ENCODE measurements at places on chromosomes 5 and 9.

- DNase-seq = peak; percentile 88
Measured at GRCh38 chr5:5270958-5271785, 131.0 kb downstream of the ADAMTS16 start.

DNA sequence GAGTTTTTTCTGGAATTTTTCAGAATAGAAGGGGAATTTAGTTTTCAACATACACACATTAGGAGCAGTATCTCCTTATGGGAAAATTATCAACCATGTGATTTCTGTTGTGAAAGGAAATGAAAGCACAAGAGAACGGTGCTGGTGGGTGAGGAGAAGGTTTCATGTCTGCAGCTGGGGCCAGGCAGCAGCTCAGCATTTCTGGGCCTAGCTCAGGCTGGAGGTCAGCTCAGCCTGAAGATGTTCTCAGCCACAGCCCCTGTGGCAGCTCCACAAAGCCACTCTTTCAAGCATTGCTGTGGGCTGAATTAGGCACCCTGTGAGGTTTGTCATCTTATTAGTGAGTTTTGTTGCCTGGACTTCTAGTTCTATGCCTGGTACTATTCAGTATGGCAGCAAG is 90.3 kb downstream of the DIRAS2 start:
- DNase-seq = no peak

GRCh38 chr5:163585206-163585605 is 79.8 kb downstream of the MAT2B start:
- peak; percentile 89 for DNase-seq

DNA sequence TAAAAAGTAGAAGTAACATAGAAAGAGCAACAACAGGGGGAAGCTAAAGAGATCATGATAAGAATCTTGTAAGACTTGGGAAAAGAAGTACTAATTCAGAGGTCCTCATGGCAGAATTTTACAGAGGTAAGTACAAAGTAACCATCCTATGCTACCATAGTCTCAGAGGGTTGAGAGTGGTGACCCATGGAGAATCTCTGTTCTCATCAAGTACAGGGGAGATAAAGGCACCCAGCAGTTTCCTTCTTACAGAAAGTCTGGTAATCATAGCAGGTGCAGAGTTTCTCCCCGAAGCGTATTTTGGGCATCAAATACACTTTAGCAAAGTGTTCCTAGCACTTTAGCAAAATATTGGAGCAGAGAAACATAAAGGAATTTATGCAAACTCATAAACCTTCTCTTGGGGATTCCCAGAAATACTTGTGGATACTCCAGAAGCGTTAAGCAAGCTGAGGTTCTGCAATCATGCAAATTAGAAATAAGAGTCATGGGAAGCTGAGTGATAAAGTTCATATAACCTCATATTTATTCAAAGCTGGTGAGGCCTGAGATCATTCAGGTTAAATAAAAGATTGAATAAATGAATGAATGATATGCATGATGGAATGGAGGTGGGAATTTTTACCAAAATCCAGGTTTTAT is 101.0 kb upstream of the SMC2 start:
- DNase-seq = no peak

GRCh38 chr5:115374057-115374775 is 77.8 kb upstream of the CCDC112 start:
- DNase-seq = peak; percentile 7

DNA sequence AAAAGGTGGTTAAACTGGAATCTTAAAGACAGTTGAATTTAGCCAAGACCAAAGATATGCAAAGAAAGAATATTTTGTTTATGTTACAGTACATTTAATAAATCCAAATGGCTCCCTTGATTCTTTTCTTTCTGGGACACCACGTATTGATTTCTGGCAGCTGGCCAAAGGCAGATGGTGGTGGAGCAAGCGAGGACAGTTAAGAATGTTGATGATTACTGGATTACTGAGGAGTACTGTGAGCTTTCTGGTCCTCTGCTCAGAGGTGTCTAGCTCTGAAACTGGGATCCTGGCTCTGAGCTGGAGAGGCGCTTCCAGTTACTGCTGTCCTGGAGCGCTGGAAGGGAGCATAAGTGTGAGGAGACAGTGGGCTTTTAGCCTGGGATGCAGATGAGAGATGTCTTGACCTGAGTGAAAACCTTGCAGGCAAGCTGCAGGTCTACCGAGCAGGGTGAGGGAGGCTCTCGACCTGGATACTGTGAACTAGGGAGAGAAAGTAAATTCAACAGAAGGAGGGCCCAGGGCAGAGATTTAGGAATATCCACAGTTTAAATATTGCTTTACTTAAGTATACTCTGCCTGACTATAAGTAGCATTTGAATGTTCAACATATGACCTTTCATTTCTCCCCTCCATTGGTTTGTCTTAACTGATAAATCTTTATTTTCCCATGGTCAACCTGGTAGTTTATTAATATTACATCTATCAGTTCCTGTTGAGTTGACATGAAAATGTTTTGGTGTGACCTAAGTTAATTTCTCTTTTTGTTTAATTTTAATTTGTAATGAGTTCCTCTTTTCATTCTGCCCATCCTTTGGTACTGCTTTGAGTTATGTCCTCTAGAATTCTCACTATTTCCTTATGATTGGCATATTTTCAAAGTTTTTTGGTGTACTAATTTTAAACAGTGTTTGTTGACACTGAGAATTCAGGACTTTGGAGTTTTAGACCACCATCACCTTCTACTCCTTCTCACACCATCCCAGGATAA is 3.7 kb downstream of the SYK start:
- DNase-seq = peak; percentile 21

GRCh38 chr5:150313501-150313900 is 10.8 kb upstream of the ARSI start:
- DNase-seq = no peak

DNA sequence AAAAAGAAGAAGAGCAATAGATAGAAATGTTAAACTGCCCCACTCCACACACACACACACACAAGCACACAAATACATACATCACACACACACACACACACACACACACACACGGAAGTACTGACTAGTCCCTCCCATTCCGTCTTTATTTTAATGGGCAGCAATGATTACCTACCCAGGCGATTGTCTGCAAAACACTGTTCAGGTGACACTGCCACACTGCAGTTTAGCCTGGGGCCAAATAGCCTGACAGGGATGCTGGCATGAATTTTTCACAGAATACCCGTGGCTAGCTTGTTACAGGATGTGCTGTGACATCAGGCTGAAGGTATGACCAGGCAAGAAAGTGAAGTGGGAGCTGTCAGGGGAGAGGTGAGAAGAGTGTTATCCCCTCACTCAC is 86.9 kb downstream of the FRMD3 start:
- DNase-seq = peak; percentile 81

- no peak for DNase-seq
Measured at GRCh38 chr5:166377756-166378155, 1913.7 kb upstream of the WWC1 start.

DNA sequence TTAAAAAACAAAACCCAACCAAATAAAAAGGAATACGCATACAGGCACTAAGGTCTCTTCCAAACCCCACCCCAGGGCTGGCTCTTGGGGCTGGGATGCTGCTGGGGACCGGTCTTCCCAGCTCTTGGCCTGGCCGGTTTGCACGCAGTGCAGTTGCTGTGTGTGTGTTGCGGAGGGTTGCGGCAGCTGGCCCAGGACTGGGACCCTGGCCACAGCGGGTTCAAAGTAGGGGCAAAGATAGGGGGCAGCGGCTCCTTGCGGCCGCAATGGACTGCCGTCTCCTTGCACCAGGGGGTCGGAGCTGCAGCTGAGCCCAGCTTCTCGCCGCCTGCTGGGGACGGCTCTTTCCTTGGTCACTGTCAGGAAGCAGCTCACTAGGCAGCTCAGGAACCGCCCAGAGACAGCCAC is 5.0 kb downstream of the DMRT3 start:
- no peak for DNase-seq

DNA sequence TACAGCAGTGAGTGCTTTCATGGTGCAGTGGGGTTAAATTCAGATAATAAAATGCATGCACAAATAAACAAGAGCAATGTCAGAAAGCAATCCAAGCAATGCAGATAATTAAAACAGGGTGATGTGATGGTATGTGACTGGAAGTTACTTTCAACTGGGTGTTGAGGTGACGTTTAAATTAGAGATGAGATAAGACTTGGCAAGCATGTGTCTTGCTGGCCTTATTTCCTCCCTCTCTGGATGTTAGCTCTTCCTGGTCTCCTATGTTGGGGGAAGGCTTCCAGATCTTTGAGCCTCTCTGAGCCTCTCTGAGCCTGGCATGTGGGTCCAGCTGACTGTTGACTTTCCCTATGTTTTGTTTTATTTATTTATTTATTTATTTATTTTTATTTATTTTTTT is 54.4 kb downstream of the DOCK2 start:
- DNase-seq = no peak

DNA sequence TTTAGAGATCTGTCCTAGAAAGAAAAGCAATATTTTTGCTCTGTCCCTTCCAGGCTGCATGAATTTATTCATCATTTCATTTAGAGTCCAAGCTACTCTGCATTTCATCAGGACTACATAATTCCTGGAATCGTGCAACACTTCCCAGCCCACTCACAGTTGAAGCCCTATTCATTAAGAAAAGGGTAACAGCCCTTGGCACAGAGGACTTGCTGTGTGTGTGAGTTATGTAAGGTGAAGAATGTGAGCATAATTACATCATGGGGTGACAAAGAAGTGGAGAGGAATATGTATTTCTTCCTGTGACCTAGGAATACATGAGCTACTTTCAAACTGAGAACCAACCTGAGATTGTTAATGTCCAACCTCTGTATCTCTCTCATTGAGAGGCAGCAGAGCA is 317.4 kb downstream of the ARHGEF28 start:
- DNase-seq = peak; percentile 10

DNA sequence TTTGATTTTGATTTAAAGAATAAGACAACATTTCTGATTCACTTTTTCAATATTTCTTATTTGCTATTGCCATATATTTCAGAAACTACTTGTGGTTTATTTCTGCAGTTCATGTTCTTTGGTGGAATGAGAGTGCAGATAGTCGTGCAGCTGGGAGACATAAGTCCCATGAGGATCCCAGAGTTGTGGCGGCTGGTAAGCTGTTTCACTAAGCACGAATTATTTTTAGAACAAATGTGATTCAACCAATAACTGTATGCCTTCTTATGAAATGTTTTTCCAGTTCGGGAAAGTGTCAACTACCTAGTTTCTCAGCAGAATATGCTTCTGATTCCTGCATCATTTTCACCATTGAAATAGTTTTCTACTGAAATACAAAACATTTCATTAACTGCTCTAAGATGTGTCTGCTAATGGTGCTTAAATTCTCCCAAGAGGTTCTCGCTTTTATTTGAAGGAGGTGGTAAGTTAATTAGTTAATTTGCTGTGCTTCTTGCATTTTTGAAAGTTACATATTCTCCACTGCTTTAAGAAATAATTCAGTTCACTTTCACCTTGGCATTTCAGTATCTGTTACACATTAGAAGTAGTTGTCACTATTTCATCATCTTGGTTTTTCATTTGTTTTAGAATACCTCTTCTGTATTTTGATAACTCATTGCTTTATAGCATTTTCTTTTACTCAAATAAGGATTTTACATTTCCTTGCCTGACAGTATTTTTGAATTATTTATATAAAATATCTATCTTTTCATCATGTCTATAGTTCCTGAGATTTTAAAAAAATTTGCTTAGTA is 9.0 kb downstream of the NIPSNAP3B start:
- DNase-seq = no peak

DNA sequence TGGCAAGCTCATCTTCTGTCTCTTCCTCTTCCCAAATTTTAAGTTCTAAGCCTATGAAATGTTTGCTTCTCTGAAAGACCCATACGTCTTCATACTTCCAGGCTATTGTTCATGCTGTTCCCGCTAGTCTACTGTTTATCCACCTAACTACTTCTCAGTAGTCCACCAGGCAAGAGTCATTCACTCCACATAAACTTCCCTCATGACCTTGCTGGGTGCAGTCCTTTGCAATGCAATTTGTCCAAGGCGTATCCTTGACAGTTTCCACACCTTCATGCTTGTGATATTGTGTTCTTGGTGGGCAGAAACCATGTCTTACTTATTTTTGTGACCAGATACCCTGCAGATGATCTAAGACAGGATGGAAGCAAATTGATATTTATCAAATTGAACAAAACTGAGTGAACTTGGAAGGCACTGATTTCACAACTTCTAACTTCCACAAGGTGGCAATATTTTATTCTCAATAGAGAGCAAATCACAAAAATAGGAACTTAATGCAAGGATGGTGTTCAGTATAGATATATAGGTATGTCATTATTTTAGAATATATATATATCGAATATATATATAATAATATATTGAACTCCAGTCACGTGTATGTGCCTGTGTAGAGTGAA is 30.3 kb downstream of the TYRP1 start:
- peak; percentile 28 for DNase-seq

GRCh38 chr9:89400403-89401116 is 82.3 kb downstream of the SECISBP2 start:
- DNase-seq = no peak

DNA sequence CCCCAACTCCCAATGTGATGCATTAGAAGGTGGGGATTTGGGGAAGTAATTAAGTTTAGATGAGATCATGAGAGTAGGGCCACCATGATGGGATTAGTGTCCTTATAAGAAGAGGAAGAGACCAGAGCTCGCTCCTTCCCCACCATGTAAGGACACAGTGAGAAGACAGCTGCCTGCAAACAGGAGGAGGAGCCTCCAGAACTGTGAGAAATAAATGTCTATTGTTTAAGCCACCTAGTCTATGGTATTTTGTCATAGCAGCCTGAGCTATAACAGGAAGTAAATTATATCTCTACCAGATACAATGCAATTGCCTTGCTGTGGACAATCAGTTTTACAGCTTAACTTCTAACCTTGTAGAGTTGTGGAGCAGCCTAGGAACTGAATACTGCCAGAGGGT is 58.0 kb downstream of the ANKRD33B start:
- DNase-seq = no peak

GRCh38 chr5:138699482-138699881 is 53.7 kb upstream of the CTNNA1 start:
- DNase-seq = no peak

- peak; percentile 93 for DNase-seq
Measured at GRCh38 chr5:7868773-7869473, at the start of the genes FASTKD3 and MTRR. TSS of gene FASTKD3 (minus strand) at chr5:7869031. CDS start at chr5:7868083, 948 bp downstream. TSS of gene MTRR (plus strand) at chr5:7869148. CDS start at chr5:7870795, 1,647 bp downstream.

GRCh38 chr5:136309376-136309775 is 56.0 kb downstream of the TRPC7 start:
- DNase-seq = peak; percentile 55

Measured in kidney tubule cell (primary cell).